ENCODE measurements at places on chromosomes 4 and X.

DNA sequence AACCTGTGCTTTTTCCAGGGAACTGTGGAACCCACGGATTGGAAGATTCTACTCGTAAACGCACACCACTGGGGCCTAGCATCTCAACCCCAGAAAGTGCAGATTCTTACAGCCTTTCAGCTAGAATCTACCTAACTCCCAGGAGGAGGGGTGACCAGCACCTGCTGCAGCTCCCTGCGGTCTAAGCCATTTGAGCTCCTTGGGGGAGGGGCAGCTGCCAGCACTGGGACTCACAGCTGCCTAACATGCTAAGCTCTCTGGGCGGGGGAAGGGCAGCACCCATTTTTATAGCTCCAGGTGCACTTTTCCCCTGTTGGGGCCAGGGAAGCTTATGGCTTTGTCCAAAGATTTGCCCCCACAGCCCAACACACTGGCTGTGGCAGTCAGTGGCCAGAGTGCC lies 595.7 kb upstream of the EPHA5 start:
- no peaks in the 10 kb centered on the region for H3K4me1 ChIP-seq
- DNase-seq = no peak
- no peaks in the 10 kb centered on the region for H3K27me3 ChIP-seq
- H3K36me3 ChIP-seq = no peaks in the 10 kb centered on the region
- no peak overlapping the region for H3K4me3 ChIP-seq

- no peaks in the 10 kb centered on the region for H3K36me3 ChIP-seq
- peaks cover 8% of the 10 kb centered on the region for H3K4me1 ChIP-seq
- no peak overlapping the region for H3K4me3 ChIP-seq
- H3K27me3 ChIP-seq = no peaks in the 10 kb centered on the region
Observed at GRCh38 chr4:15504041-15504440, 34.4 kb downstream of the CC2D2A start.

GRCh38 chr4:89539374-89539773 lies 231.8 kb upstream of the GPRIN3 start:
- H3K4me3 ChIP-seq = no peak overlapping the region
- H3K27ac ChIP-seq = no peak overlapping the region
- H3K27me3 ChIP-seq = no peaks in the 10 kb centered on the region
- no peak for DNase-seq

DNA sequence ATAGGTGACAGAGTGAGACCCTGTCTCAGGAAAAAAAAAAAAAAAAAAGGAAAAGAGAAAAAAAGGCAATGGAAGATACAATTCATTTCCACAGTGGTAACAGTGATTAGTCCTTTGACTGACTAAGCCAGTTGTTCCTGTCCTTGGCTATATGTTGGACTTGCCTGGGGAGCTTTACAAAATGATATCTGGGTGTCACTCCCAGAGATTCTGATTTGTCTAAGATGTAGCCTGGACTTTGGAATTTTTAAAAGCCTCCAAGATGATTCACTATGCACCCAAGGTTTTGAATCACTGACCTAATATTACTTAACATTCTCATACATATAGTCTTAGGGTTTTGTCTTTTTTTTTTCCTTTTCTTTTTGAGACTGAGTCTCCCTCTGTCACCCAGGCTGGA lies 16.9 kb downstream of the HELQ start:
- no peak overlapping the region for H3K27ac ChIP-seq
- peaks cover 29% of the 10 kb centered on the region for H3K36me3 ChIP-seq
- no peak overlapping the region for H3K4me3 ChIP-seq
- H3K27me3 ChIP-seq = no peaks in the 10 kb centered on the region
- no peaks in the 10 kb centered on the region for H3K4me1 ChIP-seq

DNA sequence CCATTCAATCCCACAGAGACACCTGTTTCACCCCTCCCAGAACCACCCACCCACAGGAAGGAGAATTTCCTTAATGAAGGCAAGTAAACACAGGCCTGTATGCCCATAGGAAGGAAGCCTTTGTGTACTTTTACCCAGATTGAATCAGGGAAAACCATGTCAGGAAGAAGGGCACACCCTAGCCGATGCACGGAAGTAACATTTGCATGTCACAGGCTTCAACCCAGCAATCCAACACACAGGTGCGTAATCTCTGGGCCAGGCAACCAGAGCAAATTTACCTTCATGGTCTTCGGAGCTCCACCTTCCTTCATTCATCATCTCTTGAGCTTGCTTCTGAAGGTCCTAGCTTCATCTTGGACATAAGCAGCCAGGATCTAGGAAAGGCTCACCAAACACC lies 206.3 kb downstream of the SHROOM3 start:
- no peak overlapping the region for H3K27ac ChIP-seq
- H3K27me3 ChIP-seq = no peaks in the 10 kb centered on the region
- peaks cover 14% of the 10 kb centered on the region for H3K4me1 ChIP-seq
- H3K36me3 ChIP-seq = no peaks in the 10 kb centered on the region
- no peak overlapping the region for H3K4me3 ChIP-seq
- DNase-seq = no peak

- no peaks in the 10 kb centered on the region for H3K36me3 ChIP-seq
- peak; percentile 20 for DNase-seq
- no peaks in the 10 kb centered on the region for H3K4me1 ChIP-seq
- H3K4me3 ChIP-seq = no peak overlapping the region
- no peaks in the 10 kb centered on the region for H3K27me3 ChIP-seq
Observed at GRCh38 chr4:152100379-152101201, 339.8 kb upstream of the GATB start.

DNA sequence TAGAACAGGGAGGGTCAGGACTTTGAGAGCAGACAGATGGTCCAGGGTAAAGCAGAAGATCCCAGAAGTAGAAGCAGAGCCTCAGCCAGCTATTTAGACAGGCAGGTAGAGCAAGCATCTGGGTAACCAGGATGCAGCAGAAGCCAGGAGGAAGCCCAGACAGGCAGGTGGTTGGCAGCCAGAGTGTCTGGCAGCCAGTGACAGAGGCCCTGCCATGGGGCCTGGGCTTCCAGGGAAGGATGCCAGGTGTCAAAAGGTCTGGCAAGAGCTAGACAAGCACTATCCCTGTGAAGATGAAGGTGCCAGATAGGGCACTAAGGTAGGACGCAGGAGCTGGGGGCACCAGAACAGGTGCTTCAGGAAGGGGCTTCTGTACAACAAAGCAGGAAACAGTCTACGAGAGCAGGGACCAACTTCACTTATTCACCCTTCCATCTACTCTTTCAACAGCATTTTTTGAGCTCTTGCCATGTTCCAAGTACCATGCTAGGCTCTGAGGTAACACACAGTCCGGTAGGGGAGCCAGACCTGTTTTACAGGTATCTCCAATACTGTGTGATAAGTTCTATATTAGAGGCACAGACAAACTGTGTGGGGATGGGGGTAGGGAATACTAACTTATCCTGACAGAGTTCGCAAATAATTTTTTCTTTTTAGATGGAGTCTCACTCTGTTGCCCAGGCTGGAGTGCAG lies 38.1 kb upstream of the GJB1 start:
- H3K36me3 ChIP-seq = no peaks in the 10 kb centered on the region
- DNase-seq = peak; percentile 4
- no peak overlapping the region for H3K27ac ChIP-seq
- no peaks in the 10 kb centered on the region for H3K4me1 ChIP-seq
- H3K27me3 ChIP-seq = no peaks in the 10 kb centered on the region

DNA sequence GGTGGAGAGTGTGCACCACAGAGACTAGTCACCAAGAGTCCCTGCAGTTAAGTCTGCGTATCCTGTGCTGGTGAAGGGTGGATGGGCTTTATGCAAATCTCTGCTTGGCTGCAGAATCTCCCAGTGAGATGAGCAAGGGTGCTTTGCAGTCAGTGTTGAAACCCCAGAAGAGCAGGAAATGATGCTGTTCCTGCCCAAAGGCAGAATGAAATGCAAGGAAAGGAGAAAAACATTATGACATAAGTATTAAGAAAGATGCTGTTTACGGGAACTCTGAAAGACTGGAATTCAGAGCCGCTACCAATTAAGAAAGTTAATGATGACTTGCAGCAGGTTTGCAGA lies 25.4 kb upstream of the ACSL1 start:
- H3K27ac ChIP-seq = no peak overlapping the region
- H3K4me3 ChIP-seq = no peak overlapping the region
- no peaks in the 10 kb centered on the region for H3K36me3 ChIP-seq
- H3K4me1 ChIP-seq = no peaks in the 10 kb centered on the region
- H3K27me3 ChIP-seq = no peaks in the 10 kb centered on the region

DNA sequence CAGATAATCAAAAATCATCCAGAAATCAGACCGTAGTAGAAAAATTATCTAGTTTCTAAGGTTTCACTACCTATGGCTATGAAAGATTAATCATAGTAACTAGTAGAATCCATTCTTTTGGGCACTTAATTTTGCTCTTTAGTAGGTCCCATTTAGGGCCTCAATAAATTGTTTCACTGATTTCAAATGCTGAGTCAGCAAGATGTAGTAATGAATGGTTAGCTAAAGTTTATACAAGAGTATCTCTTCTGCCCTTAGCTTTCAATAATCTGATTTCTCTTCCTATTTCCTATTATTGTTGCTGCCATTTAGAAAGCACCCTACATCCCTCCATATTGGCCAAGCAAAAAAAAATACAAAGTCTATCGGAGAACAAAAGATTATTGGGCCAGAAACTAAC lies 283.2 kb upstream of the PCDH10 start:
- no peak for DNase-seq
- H3K27me3 ChIP-seq = no peaks in the 10 kb centered on the region
- H3K27ac ChIP-seq = no peak overlapping the region
- no peaks in the 10 kb centered on the region for H3K4me1 ChIP-seq

DNA sequence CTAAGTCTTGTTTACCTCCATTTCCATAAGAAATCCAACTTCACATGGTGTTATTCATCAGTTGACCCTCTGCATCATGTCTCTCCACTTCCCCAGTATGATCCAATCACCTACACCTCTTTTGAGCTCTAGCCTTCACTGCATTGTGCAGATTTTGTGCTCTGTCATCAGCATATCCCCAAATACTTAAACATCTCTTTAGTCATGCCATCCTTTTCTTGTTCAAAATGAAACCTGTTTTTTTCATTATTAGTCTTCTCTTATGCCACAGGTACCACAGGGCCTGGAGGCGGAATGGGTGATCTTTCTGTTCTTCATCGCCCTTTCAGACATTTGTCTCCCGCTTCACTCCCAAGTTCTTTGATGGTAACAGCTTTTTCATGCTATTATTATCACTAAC lies 382.7 kb upstream of the GALNTL6 start:
- H3K4me1 ChIP-seq = no peaks in the 10 kb centered on the region
- no peak overlapping the region for H3K27ac ChIP-seq
- no peaks in the 10 kb centered on the region for H3K27me3 ChIP-seq
- no peak overlapping the region for H3K4me3 ChIP-seq
